ENCODE measurements at places on chromosomes 6 and 20.

DNA sequence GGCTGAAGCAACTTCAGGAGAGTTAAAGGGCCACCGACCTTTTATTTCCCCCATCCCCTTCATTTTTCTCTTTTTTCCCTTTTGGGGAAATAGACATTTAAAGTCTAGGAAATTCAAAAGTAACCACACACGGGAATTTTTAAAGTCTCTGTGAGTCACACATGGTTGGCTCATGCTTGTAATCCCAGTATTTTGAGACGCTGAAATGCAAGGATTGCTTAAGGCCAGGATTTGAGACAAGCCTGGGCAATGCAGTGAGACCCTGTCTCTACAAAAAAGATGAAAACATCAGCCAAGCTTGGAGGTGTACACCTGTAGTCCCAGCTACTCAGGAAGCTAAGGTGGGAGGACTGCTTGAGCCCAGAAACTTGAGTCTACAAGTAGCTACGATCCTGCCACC is 34.2 kb downstream of the KATNA1 start:
- no peak for DNase-seq

DNA sequence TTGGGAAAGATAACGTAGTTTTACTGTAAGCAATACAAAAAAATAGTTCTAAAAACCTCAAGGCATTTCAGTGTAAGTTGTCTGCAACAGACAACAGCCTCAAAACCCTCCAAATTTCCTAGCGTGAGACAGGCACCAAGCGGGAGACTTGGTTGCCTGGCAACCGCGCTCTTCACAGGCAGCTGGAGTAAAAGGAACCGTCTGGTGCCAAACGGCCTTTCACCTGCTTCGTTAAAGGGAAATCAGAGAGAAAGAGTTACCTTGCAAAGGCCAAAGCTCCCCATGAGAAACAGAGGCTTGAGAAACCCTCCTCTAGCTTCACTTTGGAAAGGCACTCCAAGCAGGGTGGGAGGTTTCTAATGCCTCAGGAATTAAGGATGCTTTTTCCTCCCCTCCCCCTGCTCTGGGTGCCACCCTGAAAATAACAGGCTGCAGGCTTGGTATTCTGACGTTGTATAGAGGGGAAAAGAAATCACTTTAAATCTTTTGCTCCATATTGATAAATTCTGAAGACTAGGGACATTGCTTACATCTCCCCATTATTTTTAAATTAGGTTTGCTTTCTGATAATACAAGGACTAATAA is 129.7 kb upstream of the UFL1 start:
- DNase-seq: no peak

- no peak for DNase-seq
These were observed 37.8 kb upstream of the SUMO4 start for GRCh38 chr6:149362289-149362688.

- no peak for DNase-seq
These were observed 236.4 kb downstream of the LRFN2 start for GRCh38 chr6:40350747-40351217.

GRCh38 chr6:48032151-48032550 is 78.8 kb downstream of the PTCHD4 start:
- no peak for DNase-seq

- no peak for DNase-seq
These were observed 2.2 kb downstream of the TAF4 start for GRCh38 chr20:62063315-62063980.

GRCh38 chr6:155041741-155042279 is 46.7 kb downstream of the TIAM2 start:
- no peak for DNase-seq

DNA sequence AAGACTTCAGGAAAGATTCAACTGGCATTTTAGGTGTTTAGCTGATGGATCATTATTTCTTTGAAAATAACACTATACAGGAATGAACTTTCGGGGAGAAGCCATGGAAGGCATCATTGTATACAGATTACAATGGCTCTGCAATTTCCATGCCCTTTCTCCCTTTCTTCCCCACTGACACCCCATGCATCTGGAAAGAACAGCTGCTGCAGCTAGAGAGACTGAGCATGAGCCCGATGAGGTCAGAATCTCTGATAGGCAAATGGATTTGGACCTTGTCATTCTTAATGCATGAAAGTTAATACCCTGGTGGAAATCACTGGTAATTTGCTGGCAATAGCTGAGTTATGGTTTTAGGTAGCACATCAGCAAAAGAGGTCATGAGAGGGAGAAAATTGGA is 54.8 kb downstream of the BTBD3 start:
- DNase-seq: no peak

GRCh38 chr6:100088009-100088408 is 94.0 kb upstream of the MCHR2 start:
- no peak for DNase-seq

- no peak for DNase-seq
These were observed 12.2 kb upstream of the TAF8 start for GRCh38 chr6:42038163-42038562.

- no peak for DNase-seq
These were observed 246.8 kb downstream of the MYLK4 start for GRCh38 chr6:2503816-2504494.

DNA sequence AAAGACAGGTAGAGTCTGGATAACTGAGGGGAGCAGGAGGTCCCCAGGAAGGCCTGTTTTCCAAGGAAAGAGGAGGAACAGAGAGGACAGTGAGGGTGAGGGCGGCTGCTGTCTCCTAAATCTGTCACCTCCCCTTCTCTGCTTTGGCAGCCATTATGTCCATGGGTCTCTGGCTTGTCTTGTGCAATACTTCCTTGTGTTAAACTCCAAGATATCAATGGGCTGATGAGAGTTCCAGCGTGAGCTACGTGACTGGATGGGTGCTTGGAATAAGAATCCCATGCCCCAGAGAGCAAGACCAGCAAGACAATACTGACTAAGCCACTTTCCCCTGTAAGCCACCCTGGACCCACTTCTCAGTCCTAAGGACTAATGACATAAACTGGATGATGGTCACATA is 26.3 kb upstream of the DNAAF9 start:
- no peak for DNase-seq

GRCh38 chr6:5486214-5486613 is 224.9 kb downstream of the FARS2 start:
- DNase-seq: no peak

- DNase-seq: no peak
These were observed 5.2 kb downstream of the SIRPA start for GRCh38 chr20:1900321-1900801.

- no peak for DNase-seq
These were observed 19.7 kb downstream of the STX11 start for GRCh38 chr6:144170044-144170443.

GRCh38 chr6:166546653-166547052 is 39.8 kb downstream of the RAMACL start:
- DNase-seq: no peak

- no peak for DNase-seq
These were observed 334.6 kb downstream of the ESR1 start for GRCh38 chr6:152142105-152142504.

DNA sequence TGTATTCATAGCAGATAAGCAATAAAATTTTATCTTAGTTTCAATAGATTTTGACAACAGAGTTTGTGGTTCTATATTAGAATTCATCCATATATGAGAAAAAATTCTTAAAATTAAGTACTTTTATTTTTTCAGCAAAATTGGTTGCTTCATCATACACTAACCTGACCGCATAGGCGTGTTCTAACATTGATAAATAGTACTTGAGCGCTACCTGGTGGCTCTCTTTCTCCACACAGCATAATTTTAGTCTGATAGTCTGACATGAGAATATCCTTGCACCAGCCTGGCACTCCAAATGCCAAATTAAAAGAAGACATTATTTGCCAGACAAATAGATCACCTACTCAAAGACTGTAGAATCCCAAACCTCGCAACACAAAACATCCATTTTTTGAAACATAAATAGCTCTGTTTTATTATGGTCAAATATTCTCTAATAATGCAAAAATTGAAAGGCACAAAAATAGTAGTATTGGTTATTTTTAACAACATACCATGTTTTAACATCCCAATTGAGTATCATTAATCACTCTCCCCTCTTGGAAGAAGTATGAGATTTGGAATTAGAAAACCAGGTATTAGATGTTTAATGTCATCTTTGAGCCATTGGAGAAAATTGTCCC is 33.0 kb upstream of the FILIP1 start:
- DNase-seq: peak; percentile 21

DNA sequence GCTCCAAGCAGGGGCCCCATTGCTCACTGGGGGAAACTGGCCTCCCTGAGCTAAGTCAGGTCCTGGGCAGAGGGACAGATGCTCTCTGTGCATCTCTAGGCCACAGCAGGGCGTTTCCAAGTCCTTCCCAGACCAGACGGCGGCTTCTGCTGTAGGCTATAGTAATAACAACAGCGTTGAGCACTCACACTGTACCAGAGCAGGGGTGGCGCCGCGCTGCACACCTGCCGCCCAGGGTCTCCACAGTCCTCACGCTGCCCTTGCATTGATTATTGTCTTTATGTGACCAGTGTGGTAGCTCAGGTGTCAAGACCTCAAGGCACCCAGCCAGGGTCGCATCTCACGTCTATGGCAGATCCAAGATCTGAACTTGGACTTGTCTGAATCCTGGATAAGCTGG is 14.9 kb upstream of the CCN5 start:
- DNase-seq: no peak

DNA sequence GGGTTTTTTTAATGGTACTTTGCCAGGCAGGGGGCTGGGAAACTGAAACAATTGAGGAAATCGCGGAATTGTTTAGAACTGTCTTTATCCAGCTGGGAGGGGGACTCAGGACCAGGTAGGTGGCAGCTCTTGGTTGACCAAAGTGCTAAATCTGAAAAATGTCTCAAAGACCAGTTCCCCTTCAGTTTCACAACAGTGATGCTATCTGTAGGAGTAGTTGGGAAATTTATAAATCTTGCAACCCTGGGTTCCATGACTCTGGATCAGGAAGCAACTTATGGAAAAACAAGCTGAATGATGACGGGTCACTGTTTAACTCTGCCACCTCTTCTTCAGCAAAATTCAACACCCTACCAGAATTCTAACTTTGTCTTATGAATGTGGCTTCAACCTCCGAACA is 99.7 kb downstream of the FAM50B start:
- DNase-seq: no peak

DNA sequence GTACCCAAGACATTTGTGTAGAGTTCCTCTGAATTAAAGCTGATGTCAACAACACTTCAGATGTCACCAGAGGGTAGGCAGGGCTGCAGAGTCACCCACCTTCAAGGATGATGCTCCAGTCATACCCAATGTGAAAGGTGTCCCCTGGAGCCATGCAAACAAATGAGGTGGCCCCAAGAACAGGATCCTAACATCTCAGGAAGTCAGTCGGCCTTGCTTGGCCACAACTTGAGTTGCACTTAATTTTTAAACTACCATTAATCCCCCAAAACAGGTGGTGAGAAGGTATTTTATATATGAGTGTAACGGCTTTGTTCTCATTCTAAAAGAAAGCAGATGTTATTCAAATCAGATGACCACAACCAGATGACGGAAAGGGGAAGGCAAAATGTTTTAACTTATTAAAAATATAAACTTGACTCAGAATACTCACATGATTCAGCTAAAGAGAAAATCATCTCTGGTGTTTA is 21.1 kb upstream of the SERPINB1 start:
- DNase-seq: no peak

DNA sequence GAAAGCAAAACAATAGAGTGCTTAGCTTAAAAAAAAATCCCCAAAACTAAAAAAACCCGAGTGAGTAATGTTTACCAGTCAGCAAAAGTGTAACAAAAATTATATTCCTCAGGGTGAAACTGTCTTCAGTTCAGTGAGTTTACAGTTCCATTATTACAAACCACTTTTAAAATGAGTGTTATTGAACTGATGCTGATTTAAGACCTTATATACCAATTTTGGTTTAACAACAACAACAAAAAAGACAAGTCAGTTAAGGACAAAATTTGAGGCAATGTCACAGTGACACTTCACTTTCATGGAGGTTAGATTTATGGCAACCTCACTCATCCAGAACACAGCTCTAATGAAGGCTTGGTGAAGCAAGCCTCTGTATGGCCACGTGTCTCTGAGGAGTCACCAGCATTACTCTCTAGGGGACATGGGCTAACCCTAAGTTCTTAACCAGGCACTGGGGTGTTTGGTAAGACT is 630.8 kb downstream of the PHF3 start:
- no peak for DNase-seq

DNA sequence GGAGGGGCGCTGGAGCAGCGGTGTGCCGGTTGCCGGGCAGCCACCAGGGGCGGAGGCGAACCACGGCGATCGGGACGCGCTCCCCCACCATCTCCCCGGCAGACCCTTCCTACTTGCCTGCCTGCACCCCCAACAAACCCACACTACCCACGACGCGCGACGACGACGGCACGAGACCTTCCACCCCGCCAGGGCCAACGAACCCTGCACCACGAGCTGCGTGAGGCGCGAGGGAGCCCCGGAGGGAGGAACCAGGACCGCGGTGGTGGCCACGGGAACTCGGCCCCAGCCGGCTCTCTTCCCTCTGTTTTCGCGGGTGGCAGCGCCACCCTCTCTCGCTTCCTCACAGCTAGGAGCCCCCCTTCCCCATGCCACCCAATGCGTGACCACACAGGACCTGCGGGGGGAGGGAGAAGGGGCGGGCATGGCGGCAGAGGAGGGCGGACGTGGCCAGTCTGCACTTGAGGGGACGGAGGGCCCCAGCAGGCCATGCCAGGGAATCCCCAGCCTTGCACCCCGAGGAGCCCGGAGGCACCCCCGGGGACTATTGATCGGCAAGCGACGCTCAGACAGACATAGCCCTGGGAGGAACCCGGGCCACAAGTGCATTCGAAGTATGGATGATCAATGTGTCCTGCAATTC is 1516.4 kb upstream of the DEFB115 start:
- DNase-seq: no peak

- DNase-seq: no peak
These were observed 729.4 kb downstream of the TENT5A start for GRCh38 chr6:81023007-81023582.

GRCh38 chr20:52259295-52259694 is 67.7 kb upstream of the ZFP64 start:
- DNase-seq: no peak

DNA sequence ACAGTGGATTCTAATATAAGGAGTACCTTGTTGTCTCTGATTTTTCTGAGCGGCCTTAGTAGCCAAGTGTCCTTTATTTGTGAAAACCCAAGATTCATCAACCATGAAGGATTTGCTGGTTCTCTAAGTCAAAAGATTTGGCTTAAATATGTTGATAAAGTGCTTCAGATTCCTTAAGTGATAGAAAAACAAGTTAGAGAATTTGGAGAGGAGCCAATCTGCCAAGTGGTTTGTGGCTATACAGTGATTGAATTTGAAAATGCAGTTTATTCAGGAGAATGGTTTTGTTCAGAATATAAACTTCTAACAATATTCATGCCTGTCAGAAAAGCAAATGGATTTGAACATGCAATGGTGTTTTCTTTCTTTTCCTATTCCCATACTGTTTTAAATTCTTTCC is 54.8 kb downstream of the CAP2 start:
- DNase-seq: no peak

DNA sequence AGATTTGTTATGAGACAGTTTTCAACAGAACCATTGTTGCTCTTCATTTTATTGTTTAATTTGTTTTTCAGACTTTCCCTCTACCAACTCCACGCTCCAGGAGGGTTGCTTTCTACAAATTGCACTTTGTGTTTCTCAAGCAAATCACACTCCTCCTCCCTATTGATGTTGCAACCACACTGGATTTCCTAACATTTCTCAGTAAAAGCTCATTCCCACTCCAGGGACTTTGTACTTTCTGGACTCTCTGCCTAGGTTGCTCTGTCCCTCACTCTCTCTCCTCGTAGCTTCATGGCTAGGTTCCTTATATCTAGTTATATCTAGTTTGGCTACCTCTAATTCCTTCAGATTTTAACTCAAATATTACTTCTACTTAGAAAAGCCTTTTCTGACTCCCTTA is 20.3 kb downstream of the PGK2 start:
- DNase-seq: no peak
